NCI-H774 (cell line): ENCODE measurements at places on chromosomes 6 and 20.

GRCh38 chr6:128883906-128884305, 968 bp downstream of the LAMA2 start:
- no peak for DNase-seq

- DNase-seq = no peak
These were observed 4.6 kb upstream of the TXNDC5 start for GRCh38 chr6:7914991-7915789.

GRCh38 chr20:41011551-41012067, 17.0 kb upstream of the TOP1 start:
- no peak for DNase-seq

DNA sequence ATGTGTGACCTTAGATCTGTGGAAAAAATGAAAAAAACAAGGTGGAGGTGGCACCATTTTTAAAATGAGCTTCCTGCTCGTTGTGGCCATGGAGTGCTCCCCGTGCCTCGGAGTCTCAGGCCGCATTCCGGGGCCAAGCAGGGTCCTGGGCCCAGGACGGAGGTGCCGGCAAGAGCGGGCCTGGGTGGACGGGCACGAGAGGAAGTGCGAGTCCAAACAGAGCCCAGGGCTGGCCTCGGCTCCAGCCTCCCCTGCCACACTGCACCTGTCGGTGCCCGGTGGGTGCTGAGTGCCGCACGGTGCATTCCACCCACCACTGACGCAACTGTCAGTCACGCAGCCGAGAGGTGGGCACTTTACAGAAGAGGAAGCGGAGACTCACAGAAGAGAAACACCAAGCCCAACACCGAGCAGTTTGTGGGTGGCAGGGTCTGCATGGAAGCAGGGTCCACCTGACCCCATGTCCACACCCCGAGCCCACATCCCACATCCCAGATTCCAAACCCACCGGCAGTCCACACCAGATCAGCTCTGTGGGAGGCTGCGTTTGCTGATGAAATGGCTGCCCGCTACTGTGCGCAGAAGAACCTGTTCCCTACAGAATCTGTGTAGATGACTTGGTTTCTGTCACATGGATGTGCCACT, 97.7 kb downstream of the PSMB1 start:
- DNase-seq = no peak

- DNase-seq = no peak
These were observed 175.4 kb upstream of the PRND start for GRCh38 chr20:4546342-4546741.

GRCh38 chr6:123913863-123914262, 110.2 kb downstream of the NKAIN2 start:
- DNase-seq = no peak

DNA sequence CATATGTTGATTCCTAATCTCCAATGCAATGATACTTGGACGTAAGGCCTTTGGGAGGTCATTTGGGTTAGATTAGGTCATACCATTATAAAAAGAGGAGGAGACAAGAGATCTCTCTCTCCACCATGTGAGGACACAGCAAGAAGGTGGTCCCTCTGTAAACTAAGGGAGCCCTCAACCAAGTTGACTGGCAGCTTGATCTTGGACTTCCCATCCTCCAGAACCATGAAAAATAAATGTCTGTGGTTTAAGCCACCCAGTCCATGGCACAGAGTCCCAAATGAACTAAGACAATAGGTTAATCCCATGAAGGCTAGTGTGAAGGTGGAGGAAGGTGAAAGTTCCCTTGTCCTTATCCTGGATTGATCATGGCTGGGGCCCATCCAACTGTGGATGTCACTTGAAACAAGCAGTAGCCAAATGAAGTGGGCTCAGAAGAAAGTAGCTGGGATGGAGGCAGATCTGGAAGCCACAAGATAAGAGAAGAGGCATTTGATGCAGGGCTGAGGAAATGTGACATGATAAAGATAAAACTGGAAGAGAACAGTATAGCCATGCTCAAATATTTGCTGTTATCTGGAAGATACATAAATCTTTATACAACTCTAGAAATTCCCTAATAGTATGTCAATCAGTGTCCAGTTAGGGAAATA, 99.9 kb downstream of the BANF2 start:
- no peak for DNase-seq

DNA sequence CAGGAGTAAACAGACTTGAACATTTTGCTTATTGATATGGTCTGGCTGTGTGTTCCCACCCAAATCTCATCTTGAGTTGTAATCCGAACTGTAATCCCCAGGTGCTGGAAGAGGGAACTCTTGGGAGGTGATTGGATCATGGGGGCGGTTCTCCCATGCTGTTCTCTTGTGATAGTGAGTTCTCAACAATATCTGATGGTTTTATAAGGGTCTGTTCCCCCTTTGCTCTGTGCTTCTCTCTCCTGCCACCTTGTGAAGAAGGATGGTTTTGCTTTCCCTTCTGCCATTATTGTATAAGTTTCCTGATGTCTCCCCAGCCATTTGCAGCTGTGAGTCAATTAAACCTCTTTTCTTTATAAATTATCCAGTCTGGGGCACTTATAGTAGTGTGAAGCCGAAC, 40.0 kb downstream of the MYLIP start:
- DNase-seq = no peak

GRCh38 chr6:75409928-75410327, 83.7 kb downstream of the FILIP1 start:
- DNase-seq = no peak

DNA sequence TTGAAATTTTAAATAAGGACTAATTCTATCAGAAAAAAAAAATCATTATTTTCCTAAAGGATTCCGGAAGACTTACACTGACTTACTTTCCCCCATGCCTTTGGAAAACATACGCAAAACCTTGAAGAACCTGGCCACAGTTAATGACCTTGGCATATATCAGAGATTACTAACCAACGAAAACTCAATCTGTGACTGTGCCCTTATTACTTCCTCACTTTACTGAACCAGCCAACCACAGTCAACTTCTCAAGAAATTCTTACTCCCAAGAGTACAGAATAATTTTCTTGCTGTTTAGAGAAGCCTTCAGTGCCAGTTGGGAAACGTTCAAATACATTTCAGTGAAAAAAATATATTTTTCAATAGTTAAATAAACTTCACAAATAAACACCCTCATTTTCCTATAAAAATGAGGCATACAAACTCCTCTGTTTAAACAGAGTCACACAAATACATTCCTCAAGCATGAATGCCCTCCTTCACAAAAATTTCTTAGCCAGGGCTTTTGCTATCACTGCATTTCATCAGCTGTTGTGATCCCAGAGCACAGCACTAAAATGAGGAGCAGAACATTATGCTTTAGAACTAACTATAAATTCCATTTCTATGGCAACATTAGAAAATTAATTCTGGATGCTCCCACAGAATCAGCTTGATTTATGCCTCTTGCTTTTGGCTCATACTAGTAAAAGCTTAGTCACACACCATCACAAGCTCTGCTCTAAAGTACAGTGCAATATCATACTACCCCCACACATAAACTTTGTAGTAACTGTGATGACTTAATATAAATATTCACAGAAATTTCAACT, 117.6 kb downstream of the DST start:
- no peak for DNase-seq

DNA sequence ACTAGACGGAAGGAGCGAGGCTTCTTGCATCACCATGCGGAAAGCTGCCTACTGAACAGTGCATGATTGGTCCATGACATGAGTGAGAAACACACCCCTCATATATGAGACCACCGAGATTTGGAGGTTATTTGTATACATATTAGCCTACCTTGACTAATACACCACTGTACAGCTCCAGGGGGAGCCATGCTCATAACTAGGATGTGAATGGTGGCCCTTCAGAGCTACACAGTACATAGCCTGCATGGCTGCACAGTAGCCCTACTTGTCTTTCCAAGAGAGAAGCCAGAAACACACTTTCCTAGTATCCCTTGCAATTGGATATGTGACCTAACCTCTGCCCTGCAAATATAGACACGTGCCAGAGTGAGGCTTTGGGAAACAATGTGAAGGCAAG, 21.8 kb upstream of the MCUR1 start:
- DNase-seq = no peak

DNA sequence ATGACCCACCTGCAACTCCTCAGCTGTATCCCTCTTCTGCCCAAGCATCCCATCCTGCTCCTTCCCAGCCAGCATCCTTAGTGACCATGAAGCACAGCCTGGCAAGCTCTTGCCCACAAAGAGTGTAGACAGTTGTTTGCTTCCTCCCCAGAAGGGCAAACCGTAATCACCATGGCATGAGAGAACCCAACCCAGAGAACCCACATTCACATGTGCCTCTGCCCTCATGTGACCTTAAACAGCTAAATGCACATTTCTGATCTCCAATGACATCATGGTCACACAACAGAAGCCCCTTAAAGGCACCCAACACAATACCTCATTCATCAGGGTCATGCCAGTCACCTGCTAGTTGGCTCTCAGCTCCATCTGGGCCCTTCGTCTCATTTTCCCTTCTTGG, 162.8 kb upstream of the CDYL start:
- no peak for DNase-seq
